Fibroblast of upper back skin (primary cell): ENCODE measurements at places on chromosomes 6 and 20.

- DNase-seq, result no peak
These were observed 3.8 kb upstream of the CPXM1 start for GRCh38 chr20:2804041-2804828.

GRCh38 chr20:3681931-3682781 is at the start of gene ADAM33:
ADAM33 (minus strand) TSS chr20:3682010; CDS start chr20:3682004, 6 bp downstream.
- DNase-seq, result peak; percentile 23

GRCh38 chr20:41213150-41213820 is 75.9 kb downstream of the PLCG1 start:
- DNase-seq, result peak; percentile 27

GRCh38 chr6:92763274-92763584 is 656.1 kb downstream of the EPHA7 start:
- DNase-seq, result no peak

DNA sequence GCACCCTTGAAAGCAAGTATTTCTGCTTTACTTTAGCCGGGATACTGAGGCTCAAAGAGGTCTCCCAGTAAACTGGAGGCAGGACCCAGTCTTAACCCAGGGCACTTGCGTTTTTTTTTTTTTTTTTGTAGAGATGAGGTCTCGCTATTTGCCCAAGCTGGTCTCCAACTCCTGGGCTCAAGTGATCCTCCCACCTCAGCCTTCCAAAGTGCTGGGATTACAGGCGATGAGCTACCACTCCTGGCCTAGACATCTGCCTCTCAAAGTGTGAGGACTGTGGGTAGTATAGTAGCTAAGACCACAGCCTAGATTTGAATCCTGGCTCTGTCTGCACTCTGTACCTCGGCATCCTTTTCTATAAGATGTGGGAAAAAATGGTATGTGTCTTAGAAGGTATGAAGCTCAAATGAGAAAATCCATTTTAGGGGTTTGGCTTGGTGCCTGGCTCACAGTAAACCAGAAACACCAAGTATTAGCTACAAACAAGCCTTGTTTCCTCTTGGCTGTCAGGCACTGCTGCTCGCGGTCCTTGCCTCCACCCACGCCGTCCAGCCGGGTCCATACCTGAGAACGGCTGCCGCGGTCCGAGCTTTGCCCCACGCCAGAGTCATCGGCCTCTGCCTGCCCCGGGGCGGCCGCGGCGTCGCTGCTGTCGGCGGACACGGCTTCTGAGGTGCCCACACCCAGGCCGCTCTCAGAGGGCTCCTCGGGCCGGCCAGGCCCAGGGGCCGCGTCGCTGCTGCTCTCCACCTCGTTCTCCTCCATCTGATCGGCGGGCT is 1.2 kb downstream of the ZNF335 start:
- DNase-seq, result peak; percentile 22
